ENCODE measurements at places on chromosomes 2 and 18.

GRCh38 chr2:38823386-38823785 lies 45.4 kb downstream of the GEMIN6 start:
- no peak for DNase-seq

DNA sequence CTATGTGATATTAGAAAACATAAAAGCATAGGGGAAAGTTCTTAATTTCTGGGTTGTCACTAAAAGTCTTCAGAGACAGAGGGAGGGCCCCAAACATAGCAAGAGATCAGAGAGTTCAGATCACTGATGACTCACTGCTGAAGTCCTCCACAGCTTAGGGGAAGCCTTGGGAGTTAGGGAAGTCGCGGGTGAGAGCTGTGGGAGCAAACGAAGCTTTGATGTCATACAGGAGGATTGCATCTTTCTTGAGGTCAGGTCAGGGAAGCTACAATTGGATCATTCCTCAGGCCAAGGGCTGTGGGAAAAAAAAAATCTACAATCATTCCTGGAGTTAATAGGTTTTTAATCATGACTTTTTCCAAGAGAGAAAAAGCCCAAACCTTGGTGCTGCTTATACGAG lies 96.2 kb downstream of the COPS8 start:
- no peak for DNase-seq

DNA sequence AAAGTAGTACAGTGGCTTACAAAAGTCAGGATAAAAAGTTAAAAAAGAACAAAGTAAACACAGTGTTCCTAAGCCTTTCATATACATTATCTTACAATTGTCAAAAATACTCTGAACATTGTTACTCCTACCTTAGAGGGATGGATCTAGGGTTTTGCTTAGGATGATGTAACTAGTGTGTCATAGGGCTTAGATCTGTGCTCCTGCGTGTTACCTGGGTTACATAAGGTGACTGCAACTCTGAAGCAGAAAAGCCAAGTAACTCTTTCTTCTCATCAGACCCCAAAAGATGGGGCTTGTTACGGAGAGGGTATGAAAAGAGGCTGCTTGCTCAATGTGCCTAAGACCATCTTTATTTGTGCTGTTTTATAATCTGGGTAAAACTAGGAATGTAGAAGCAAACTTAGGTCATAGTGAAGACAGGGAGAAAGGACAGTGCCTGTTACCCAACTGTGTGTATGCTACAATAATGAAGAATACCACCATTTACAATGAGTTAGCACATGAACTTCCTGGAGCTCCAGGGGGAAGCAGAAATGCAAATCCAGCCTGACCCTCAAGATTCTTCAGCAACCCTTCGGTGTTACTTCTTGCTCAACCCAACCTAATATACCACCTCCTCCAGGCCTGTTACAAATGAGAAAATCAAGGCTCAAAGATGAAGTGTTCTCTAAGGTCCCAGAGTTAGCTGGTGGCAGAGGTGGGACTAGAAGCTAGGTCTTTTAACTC lies 42.0 kb upstream of the STK17B start:
- no peak for DNase-seq

GRCh38 chr2:239824046-239824694 lies 201.0 kb downstream of the NDUFA10 start:
- no peak for DNase-seq

DNA sequence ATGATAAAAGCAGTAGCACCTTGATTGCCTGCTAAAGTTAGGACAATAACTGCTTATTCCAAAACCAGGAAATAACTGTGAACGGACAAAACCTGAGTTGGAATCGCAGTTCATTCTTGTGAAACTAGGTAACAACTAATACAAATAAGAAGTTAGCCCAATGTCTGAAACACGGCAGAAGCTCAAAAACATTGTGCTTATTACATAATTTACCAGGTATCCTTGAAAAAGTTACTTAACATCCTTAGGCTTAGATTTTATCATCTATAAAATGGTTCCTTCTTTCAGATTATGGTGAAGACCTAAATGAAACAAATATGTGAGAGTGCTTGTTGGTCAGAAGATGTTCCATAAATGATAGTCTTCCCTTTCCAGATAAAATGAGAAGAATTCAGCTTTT lies 32.4 kb downstream of the RTN4 start:
- no peak for DNase-seq

DNA sequence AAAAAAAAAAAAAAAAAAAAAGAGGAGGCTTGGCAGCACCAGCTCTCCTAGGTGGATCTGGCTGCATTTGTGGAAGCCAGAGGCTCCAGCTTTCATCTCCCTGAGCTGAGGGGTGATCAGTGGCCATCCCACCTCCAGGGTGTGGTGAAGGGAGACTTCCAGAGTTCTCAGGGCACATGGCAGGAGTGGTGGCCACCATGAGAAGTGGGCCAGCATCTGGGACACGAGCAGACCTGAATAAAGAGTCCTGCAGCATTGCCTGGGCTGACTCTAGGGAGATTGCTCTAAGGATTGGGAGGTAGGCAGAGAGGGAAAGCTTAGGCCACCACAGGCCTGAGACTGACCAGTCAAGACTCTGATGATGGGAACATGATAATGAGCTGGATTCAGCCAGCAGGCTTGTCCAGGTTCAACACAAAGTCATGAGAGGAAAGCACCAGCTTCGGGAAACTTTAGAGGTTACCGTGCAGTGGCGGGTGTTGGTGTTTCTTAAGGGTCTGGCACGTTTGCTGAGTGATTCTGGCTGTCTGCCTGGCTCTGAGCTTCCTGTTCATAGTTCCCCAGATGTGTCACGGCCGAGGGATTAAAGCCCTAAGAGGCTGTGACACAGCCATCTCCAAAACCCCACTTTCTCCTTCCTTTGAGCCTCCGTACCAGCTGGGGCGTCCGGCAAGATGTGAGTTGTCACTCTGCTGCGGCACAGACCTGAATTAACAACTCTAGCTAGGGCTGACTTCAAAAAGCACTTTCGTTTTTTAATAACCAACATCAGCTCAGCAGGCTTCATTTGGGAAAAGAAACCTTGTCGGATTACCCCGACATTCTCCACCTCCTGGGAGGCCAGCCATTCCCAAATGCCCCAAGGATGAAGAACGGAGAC lies 38.3 kb upstream of the IL1R1 start:
- no peak for DNase-seq

GRCh38 chr18:32607816-32608215 lies 137.1 kb upstream of the GAREM1 start:
- DNase-seq: no peak

- no peak for DNase-seq
Measured at GRCh38 chr18:34848695-34849094, 138.6 kb downstream of the DTNA start.

DNA sequence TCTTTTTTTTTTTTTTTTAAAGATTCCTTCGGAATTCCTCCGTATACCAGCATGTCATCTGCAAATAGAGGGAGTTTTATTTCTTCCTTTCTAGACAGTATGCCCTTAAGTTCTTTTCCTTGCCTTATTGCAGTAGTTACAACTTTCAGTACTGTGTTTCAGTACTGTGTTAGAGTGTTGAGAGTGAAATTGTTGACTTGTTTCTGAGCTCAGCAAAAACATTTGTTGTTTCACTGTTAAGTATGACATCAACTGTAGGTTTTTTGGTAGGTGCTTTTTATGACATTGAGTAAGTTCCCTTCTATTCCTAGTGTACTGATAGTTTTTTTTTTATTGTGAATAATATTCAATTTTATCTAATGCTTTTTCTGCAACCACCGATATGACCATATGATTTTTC lies 43.9 kb downstream of the ACVR2A start:
- DNase-seq: no peak

DNA sequence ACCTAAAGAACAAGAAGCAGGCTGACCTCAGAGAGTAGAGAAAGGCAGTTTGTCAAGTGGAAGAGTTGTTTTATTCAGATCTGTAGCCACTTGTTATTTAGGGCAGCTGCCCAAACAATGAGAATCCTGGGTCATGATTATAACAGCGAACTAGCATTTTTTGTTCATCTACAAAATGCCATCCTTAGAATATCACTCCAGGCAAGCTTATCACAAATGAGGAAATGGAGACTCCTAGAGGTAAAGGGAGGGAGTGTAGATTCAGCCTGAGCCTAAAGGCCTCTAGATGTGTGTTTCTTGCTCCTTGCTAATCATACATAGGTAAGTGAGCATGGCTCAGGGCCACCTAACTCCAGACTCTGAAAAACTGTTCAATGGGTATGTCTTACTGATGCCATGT lies 126.1 kb downstream of the HNMT start:
- peak; percentile 27 for DNase-seq

- no peak for DNase-seq
Measured at GRCh38 chr2:6683516-6683915, 182.2 kb downstream of the CMPK2 start.

All from Panc1 (cell line).